ENCODE measurements at places on chromosomes 7 and 10. TPM values are rescaled to one million over a fixed set of nuclear protein-coding genes. Genes with fewer than 3 reads are reported as not detected.

NRG3 gene
- 8.2 TPM for total RNA-seq

DNA sequence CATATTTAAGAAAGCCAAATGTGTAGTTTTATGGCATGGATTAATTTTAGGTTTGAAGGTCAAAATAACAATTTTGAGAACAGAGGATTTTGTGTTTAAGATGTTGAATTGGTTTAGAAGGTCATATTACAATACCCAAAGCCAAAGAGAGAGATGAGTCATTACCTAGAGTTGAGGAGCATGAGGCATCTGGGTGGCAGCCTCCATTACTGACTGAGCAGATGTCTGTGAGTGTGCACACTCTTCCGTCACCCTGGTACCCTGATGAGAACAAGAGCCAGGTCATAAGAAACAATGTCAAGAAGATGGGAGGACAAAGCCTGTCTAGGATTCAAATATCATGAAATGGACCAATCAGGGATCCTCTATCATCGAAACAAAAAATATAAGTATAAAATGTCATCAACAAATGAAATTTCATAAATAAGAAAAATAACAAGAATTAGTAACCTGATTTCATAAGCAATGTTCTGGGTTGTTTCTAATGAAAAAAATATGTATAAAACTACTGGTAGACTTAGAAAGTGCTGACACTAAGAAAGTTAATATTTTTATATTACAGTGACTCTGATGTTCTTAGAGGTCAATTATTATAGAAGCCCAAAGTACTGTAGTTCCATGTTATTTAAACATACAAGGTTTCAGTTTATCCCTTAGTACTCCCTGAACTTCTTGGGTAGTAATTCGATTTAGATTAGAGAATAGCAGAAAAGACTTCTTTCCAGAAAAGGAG lies 20.0 kb downstream of the CUBN start:
- no peak for DNase-seq
- H3K36me3 ChIP-seq: no peaks in the 10 kb centered on the region
- H3K4me3 ChIP-seq: no peak overlapping the region

- H3K4me3 ChIP-seq: no peak overlapping the region
- no peak overlapping the region for H3K27ac ChIP-seq
- peaks cover 14% of the 10 kb centered on the region for H3K4me1 ChIP-seq
- no peak for DNase-seq
- H3K36me3 ChIP-seq: peaks cover 4% of the 10 kb centered on the region
Observed at GRCh38 chr10:1328981-1329614, 272.9 kb downstream of the WDR37 start.

PDIA4 gene
- 266 TPM for total RNA-seq

ATRNL1 gene
- 32.5 TPM for total RNA-seq
